NCI-H2171 (cell line): ENCODE measurements at places on chromosomes 1 and 21.

DNA sequence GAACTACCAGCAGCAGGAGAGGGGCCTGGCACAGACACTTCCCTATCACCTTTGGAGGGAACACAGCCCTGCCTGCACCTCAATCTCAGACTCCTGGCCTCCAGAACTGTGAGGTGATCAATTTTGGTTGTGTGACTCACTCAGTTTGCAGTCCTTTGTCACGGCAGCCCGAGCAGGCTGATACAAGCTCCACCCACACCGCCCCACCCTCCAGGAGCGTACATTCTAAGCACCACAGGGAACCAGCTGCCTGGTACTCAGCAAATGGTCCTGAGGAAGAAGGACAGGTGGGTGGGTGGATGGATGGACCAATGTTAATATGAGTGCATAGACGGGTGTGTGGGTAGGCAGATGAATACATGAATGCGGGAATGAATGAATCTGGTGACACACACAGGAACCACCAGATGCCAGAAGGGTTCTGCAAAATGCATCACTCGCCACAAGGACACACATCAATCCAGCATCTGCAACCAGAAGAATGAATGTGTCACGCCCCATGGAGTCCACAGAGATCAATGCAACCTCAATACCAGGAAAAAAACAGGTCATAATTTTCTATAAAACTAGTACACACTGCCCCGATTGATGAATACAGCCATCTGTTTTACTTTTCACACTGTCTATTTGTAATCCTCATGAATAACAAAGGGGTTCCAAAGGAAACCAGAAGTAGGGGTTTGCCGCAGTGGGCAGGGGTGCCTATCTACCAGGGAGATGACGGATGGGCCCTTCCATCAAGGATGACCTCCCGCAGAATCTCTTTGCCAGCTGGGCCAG lies 284.5 kb downstream of the NPHP4 start:
- no peak for DNase-seq

DNA sequence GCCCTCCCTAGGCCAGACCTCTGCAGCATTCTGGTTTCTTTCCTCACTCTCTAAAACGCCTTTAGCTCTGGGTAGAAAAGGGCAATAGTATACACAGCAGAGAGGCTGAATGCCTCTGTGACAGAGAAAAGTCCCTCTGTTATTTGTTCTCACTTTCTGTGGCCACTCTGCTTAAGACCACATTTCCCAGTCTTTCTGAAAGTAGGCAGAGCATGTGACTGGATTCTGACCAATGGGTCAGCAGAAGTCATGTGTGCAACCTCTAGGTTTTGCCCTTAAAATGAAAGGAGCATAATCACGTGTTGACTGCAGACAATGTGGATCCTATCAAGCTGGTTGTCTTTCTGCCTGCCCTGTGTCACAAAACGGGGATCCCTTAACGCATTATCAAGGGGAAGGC lies 79.7 kb upstream of the MARK1 start:
- DNase-seq, result no peak

GRCh38 chr21:28298251-28298672 lies 694.4 kb downstream of the LTN1 start:
- no peak for DNase-seq

DNA sequence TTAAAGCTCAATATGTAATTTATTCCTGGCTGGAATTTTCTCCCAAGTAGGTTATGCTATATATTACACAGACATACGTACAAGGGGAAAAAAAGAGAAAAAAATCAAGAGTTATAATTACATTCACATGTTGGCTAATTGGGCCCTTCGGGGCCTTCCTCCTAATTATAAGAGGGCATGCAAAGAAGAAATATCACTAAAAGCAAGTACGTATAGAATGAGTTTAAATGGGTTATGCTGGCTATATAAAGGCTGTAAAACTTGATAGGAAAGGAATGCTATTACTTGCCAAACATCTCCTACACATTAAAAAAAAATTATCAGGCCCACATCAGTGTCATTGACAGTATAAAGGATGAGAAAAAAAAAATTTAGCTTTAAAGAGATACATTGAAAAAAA lies 1396.1 kb upstream of the ADGRL4 start:
- DNase-seq, result no peak

GRCh38 chr1:53535846-53536245 lies 76.6 kb downstream of the DMRTB1 start:
- peak; percentile 89 for DNase-seq
